ENCODE measurements at places on chromosomes 16 and 17.

- DNase-seq = no peak
Measured at GRCh38 chr16:85777583-85778310, 21.6 kb downstream of the EMC8 start.

DNA sequence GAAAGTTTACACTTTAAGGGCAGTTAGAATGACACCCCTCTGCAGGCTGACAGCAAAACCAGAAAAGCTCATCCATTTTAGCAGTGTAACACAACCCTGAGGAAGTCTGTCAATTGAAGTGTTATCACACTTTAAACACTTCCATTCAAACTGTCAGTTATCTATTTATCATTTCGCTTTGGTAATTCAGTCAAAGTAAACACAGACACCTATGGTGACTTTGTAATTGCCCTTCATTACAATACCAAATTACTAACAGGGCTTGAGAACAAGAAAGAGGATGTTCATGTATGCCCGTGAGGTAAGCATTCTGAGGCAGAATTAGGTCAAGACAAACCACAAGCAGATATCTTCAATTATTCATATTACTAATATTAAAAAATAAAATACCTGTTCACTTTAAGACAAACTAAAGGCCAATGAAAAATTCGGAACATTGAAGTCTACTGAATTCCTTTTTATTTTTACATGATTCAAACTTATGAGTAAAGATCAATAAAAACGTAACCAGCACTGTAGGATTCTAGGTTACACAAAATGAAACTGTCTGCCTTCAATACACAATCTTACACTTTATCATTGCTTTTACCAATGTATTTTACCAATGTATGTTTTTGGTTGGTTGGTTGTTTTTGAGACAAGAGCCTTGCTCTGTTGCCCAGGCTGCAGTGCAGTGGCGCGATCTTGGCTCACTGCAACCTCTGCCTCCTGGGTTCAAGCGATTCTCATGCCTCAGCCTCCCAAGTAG lies 57.1 kb downstream of the BRIP1 start:
- DNase-seq = no peak

- no peak for DNase-seq
Measured at GRCh38 chr17:7262935-7263800, 890 bp upstream of the CLDN7 start.

DNA sequence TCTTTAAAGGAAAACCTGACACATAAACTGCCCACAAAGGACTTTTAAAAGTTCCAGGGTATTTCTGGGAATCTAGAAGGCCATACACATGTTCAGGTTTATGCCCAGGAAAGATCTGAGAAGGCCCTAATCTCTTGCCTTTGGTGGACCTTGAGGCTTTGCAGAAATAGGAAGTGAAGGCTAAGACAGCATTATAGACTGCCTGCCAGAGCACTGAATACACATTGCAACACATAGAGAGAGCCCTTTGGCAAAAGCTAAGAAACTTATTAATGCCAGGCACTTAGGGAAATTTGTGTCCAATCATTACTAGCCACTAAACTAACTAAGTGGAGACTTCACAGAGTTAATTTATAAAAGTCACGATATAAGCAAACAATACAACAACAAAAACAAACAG lies 70.4 kb downstream of the MMD start:
- no peak for DNase-seq

- no peak for DNase-seq
Measured at GRCh38 chr17:74687886-74688285, 24.8 kb downstream of the CD300LF start.

DNA sequence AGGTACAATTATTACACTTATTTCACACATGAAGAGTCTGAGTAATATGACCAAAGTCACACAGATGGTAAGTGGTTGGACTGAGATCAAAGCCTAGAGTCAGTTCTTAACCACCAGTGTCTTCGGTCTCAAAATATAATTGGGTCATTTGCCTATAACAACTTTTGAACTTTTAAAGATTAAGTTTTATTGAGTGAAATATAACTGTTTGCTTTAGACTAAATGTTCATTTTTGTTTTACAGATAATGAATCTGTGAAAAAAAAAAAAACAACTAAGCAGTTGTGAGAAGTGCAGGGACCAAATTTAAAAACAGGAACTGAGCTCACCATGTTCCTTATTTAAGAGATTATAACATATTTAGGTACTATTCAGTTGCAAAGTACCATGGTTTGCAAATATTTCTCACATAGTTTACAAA lies 150.1 kb downstream of the ITFG1 start:
- no peak for DNase-seq

- DNase-seq = no peak
Measured at GRCh38 chr17:30312226-30312625, 20.5 kb upstream of the BLMH start.

- DNase-seq = peak; percentile 12
Measured at GRCh38 chr17:55348749-55349354, 72.8 kb downstream of the MMD start.

GRCh38 chr16:84166796-84167695 lies 19.8 kb downstream of the TAF1C start:
- DNase-seq = no peak

DNA sequence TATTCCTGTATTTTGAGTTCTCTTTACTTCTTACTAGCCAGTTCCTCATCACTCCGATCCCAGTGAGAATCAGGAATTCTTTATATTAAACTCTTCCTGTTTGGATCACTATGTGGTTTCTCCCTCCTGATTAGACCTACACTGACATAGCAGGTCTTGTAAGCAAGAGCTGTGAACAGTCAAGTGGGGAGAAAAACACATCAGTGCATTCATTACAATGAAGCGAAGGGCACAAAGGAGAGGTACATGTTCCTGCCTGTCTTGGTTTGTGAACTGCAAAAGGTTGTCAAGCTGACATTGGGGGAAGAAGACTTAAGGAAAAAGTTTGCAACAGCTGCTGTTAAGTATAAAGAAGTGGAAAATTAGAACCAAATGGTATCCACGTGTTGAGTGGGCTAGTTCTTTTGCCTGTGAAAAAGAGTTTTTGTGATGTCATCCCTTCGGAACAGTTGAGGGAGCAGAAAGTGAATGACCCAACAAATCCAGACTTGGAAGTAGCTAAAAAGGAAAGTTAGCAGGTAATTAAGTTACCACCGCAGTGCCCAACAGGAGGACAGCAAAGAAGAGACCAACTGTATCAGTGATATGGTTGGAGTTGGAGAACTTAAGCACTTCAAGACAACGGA lies 23.0 kb upstream of the TRIM25 start:
- DNase-seq = no peak

DNA sequence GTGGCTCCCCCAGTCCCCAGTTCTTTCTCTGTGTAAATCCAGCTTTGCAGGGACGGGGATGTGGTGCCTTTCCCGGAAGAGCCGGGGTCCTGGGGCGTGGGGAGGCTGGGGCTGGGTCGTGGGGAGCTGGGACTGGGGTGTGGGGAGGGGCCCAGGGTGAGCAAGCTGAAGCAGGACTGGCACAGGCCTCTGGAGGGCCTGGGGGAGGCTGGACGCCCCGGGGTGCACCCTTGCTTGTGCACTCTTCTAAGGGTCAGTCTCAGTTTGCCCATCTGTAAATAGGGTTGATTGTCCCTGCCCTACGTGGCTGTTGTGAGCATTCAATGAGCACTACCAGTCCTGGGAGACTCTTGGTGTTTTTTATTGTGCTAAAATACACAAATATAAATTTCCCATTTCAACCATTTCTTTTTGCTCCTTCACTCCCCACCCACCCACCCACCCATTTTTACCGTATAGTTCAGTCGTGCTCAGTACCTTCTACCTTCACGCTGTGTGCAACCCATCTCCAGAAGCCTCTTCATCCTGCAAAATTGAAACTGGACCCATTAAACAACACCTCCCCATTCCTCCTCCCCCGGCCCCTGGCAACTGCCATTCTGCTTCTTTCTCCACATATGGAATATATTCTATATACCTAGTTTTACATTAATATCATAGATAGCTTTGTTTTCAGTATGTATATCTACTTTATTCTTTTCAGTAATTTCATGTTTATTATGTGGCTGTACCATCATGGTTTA lies 7.8 kb upstream of the TBC1D3B start:
- no peak for DNase-seq

DNA sequence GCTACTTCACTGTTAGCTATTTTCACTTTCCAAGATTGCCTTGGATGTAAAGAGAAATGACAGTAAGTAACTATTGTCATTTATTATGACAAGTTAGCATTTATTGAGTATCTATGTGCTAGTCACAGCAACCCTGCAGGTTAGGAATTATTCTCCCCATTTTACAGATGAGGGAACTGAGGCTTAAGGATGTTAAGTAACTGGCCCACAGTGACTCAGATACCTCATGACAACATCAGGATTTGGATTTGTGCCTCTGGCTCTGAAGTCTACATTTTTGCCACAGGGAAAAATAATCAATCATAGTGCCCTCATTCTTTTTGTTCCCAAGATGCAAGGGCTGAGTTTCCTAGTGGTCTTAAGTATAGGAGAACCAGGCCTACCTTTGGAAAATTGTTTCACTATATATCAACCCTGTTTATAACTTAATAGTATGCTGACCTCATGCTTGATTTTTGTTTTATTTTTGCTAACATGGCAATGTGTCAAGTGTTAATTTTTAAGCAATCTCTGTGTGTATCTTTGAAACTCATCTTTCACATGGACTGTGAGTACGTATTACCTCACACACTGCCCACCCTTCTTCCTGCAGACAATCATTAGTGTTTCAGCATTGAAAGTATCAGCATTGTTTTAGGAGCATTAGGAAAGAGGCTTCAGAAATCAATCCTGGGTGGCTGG lies 105.0 kb downstream of the TANGO6 start:
- DNase-seq = no peak

DNA sequence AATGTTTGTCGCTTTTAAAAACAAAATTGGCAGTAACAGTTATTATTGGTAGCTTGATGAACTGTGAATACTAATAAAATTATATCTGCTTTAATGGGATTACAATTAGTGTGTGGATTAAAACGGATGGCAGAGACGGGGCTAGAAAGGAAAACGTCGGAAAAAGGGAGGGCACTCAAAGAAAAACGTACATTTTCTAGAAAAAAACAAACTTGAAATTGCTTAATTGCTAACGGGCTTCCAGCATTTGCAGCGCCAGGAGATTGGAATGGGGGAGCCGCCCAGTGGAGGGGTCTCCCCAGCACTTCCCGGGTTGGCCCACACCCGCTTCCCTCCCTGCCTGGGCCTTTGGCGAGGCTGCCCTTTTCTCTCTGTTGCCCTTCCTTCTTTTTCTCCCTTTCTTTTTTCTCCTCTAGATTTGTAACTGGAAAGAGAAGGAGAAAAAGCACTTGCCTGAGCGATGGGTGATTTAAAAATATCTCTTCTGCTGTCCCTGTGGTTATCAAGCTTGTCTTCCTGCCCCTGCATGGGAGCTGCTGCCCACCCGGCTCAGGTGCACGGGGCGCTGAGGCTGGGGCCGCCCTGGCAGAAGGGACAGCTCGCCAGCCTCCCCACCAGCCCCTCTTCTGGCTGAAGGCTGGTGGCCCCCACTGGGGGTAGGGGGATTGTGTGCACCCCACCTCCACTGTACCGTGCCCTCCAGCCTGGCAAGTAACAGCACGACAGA lies 5.9 kb downstream of the BAHCC1 start:
- no peak for DNase-seq

DNA sequence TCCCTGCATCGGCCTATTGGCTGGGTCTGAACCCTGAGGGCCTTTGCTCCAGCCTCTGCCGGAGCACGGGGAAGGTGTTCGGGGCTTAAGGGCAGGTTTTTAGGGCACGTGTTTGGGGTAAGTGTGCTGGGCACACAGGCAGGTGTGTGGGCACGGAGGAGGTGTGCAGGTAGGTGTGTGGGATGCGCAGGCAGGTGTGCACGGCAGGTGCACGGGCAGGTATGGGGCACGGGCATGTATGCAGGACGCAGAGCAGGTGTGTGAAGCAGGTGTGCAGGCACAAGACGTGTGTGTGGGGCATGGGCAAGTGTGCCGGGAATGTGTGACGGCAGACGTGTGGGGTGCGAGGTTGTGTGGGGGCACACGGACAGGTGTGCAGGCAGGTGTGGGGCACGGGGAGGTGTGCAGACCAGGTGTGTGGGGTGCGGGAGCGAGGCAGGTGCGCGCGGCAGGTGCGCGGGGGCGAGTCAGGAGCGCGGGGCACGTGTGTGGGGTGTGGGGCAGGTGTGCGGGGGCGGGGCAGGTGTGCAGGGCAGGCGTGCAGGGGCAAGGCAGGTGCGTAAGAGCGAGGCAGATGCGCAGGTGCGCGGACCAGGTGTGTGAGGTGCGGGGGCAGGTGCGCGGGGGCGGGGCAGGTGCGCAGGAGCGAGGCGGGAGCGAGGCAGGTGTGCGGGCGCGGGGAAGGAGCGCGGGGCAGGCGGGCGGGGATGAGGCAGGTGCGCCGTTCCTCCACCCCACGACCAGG lies 28.6 kb upstream of the METRNL start:
- no peak for DNase-seq

DNA sequence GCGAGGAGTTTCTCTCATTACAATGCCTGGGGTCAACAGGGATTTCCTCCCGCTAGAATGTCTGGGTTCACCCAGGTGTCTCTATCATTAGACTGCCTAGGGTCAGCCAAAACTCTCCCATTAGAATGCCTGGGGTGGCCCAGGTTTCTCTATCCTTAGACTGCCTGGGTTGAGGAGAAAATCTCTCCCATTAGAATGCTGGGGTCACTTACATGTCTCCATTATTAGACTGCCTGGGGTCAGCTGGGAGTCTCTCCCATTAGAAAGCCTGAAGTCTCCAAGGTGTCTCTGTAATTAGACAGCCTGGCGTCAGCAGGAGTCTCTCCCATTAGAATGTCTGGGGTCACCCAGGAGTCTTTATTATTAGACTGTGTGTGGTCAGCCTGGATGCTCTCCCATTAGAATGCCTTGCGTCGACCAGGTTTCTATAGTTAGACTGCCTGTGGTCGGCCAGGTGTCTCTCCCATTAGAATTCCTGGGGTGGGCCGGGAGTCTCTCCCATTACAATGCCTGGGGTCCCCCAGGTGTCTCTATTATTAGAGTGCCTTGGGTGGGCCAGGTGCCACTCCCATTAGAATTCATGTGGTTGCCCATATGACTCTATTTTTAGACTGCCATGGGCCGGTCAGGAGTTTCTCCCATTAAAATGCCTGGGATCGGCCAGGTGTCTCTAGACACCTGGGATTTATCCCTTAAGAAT lies 2272.1 kb downstream of the TP53TG3F start:
- DNase-seq = no peak

GRCh38 chr16:85104147-85104546 lies 8.1 kb downstream of the CIBAR2 start:
- DNase-seq = no peak

DNA sequence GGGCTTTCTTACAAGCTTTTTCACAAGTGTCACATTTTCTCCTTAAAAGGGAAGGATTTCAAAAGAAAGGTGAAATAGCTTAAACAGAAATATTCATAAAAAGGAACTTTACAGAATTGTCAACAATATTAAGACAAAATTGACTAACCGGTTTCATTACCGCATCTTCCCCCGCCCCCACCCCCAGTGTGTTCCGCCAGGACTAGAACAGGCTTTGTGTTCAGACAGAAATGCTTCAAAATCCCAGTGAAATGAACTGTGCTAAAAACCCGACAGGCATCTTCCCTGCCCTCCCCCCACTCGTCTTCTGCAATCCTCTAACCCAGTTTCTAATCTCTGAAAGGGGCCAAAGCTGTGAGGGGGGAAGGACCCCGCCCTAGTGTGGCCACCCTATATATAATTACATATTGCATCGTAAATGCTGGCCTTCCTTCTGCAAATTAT lies 990 bp upstream of the ROGDI start:
- DNase-seq = no peak

Measured in GM04504 (cell line).